ENCODE measurements at places on chromosomes 7 and 10.

GRCh38 chr7:55593515-55594318 is 21.4 kb upstream of the VOPP1 start:
- no peak for DNase-seq

DNA sequence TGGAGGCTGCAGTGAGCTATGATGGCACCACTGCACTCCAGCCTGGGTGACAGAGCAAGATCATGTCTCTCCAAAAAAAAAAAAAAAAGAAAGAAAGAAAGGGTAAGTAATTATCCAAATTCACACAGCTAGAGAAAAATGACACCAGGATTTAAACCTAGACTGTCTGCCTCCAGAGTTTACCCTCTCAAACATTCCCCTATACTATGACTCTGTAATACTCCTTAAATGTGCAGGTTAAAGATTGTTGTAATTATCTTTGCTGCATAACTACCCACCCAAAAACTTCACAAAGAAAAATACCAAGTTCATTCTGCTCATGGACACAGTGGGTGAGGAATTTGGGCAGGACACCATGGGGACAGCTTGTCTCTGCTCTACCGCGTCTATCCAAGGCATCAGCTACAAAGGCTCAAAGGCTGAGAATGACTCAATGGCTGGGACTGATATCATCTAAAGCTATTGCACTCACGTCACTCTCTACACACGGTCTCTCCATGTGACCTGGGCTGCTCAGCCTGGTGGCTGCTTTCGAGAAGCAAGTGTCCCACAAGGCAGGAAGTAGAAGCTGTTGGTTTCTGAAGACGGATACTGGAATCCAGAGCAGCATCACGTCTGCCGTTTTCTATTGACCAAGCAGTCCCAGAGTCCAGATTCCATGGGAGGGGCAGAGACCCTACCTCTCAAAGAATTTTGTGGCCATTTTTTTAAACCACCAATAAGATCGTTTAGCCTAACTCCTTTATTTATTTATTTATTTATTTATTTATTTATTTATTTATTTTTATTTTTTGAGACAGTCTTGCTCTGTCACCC is 185.7 kb upstream of the AUTS2 start:
- no peak for DNase-seq

DNA sequence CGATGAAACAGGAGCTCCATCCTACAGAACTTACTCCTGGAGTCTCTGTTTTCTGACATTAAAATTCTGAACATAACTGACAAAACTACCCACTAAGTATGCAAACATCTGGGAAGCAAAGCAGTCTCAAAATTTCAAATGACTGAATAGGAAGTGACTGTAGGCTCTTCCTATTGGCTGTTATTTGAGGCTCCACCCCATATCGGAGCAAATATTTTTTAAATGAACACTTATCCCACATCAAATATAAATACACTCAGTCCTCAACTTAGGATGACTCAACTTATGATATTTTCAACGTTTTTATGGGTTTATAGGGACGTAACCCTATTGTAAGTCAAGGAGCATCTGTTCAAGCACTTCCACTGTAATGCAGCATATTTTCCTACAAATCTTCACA is 8.8 kb downstream of the HSPA12A start:
- DNase-seq = no peak

DNA sequence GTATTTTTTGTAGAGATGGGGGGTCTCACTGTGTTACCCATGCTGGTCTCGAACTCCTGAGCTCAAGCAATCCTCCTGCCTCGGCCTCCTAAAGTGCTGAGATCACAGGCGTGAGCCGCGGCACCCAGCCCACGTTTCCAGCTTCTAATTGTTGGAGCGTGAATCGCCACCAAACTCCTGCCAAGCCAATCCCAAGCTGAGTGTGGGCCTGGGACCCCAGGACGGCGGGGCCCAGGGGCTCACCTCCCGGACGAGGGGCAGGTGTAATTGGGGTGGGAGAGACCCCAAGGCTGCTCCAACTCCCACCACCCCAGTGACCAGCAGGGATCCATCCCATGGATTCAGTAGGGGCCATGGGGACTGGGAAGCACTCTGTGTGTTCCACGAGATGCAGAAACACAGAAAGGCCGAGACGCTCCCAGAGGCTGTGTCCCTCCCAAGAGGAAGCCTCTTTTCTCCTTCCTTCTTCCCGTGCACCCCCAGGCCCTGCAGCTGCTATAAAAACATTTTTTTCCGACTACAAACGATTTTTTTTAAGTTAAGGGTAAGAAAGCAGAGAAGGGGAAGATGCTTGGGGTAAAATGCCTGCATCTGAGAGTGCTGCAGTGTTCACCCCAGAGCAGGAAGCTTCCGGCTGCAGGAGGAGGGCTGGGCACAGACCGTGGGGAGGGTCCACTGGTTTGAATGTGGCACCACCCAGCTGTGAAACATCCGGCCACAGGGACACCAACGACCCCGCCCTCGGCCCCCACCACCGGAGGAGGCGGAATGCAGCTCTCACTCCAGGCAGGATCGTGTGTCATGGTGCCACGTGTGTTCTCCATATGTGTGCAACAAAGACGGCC is 76.5 kb downstream of the MICALL2 start:
- no peak for DNase-seq

GRCh38 chr10:9743639-9744038 is 1274.0 kb upstream of the CELF2 start:
- no peak for DNase-seq

DNA sequence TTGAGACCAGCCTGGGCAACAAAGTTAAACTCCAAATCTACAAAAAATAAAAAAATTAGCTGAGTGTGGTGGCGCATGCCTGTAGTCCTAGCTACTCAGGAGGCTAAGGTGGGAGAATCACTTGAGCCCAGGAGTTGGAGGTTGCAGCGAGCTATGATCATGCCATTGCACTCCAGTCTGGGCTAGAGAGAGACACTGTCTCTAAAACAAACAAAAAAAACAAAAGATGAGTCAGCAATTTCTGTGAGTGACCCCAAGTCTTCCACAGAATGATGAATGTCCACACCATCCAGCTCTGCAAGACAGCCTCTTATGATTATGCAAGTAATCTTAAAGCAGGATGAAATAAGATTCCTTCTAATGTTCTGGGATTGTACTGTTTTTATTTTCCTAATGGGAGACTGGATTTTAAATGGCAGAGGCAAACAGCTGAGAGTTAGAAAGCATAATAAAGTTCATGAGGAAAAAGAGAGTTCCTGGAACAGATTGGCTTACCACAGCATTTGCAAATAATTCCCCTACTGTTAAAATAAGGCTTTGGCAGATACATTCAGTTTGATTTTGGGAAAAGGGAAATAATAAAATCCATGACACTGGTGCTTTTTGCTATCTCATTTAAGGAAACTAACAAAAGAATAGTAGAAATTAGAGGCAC is 18.9 kb upstream of the PRKAR2B start:
- DNase-seq = no peak

DNA sequence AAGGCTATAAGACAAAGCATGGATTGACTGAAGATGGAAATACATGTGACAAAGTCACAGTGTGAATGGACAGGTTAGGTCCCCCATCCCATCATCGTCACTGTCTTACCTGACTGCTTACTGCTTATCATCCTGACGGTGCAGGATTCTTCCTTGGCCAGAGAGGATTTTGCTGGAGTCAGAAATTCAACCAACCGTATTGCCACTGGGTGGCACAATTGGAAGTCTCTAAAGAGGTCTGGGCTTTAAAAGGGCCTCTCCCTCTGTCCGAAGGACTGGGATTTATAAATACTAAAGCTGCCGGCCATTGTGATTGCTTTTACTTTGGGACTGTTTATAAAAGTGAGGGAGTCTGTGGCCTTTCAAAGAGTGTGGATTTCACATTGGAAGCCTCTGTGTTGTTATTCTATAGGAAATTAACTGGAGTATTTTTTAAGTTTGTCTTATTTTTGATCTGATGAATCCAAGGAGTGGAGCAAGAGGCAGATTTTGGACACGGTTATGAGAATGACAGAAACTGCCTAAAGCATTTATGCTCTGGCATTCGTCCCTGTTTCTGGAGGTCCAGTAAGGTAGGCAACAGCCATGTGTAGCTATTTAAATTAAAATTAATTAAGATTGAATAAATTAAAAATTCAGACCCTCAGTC is 113.3 kb upstream of the CREB5 start:
- no peak for DNase-seq

GRCh38 chr7:35384761-35385700 is 131.1 kb upstream of the TBX20 start:
- DNase-seq = no peak

DNA sequence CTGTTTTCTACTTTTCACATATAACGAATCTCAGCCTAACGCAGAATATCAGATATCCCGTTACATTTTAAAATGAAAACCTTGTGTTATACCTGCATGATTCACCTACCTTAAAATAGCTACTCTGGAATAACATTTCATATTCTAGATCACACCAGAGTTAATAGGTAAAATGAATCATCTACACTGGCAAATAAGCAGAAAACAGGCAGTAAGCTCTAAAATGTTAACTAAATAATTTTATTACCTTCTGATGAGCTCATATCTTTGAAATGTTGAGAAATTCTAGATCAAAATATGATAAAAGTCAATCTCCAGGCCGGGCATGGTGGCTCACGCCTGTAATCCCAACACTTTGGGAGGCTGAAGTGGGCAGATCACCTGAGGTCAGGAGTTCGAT is 71.3 kb downstream of the CPEB3 start:
- no peak for DNase-seq

- no peak for DNase-seq
Observed at GRCh38 chr7:95205665-95206225, 118.6 kb downstream of the PON1 start.

- DNase-seq = no peak
Observed at GRCh38 chr10:83677795-83678194, 461.5 kb upstream of the GHITM start.

DNA sequence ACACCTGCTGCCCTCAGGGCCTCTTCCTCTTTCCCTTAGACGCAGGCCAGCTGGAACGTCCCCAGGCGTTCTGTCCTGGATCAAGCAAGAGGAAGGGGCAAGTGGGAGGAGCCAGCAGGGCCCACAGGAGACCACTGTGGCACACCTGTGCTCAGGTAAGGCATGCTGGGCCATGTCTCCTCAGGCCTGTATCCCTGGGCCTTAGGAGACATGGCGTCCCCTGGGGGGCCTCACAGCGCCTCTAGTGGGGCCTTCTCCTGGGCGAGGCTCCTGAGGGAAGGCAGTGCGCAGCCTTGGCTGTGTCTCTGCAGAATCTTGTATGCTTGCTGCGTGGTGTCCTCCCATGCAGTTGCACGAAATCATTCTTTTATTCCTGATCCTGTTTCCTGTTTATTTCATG is 31.3 kb downstream of the ZNF783 start:
- no peak for DNase-seq

- DNase-seq = no peak
Observed at GRCh38 chr7:22137026-22137425, 191.3 kb upstream of the CDCA7L start.

Data from NCI-H524 treated with DMSO at 0.1 percent for 48 hours (cell line).